Activated T-cell treated with anti-CD3 and anti-CD28 coated beads for 48 hours (primary cell): ENCODE measurements at places on chromosomes 6 and 20.

DNA sequence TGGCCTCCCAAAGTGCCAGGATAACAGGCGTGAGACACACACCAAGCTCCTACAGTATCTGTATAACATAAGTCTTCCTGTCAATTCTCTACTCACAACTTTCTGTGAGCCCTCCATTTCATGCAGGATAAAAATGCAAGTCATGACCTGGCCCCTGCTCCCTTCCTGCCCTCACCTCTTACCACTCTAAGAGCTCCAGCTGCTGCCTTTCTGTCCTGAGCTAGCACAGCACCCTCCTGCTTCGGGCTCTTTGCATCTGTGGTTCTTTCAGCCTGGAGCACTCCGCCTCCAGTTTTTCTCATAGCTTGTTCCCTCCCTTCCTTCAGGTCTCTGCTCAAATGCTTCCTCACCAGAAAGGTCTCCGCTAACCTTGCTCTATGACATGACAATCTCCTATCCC lies 23.7 kb upstream of the TRPC4AP start:
- no peak for DNase-seq

DNA sequence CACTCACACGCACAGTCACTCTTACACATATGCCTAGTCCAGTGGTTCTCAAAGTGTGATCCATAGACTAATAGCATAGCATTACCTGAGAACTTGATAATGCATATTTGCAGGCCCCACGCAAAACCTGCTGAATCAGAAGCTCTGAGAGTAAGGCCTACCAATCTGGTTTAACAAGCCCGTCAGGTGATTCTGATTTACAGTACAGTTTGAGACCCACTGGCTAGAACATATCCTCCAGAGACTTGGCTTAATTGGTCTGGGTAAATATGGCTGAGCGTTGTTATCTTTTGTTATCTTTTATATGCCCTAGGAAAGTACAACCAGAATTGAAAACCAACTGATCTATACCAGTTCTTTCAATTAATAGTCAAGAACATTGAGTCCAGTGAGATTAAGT lies 9.6 kb downstream of the TSPYL4 start:
- DNase-seq = no peak

DNA sequence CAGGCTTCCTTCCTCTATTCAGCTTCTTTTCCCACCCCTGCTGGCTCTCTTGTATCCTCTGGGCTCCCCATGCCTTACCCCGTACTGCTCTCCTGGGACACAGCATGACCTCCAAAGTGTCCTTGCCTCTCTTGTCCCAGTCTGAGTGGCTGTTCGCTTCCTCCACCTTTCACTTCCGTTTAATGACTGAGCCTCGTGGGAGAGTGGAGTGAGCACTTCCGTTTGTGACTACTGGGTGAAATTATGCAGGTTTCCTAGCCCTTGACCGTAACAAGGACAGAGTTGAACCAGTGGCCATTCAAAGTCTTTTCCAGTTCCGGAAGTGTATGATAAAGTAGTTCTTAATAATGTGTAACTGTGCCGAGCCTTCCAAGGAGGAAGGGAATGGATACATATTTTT lies 109.2 kb downstream of the ARID1B start:
- DNase-seq = no peak

GRCh38 chr6:29651413-29652197 lies 5.3 kb upstream of the MOG start:
- no peak for DNase-seq

GRCh38 chr6:73302339-73302738 lies 39.3 kb upstream of the KHDC1 start:
- DNase-seq = no peak

DNA sequence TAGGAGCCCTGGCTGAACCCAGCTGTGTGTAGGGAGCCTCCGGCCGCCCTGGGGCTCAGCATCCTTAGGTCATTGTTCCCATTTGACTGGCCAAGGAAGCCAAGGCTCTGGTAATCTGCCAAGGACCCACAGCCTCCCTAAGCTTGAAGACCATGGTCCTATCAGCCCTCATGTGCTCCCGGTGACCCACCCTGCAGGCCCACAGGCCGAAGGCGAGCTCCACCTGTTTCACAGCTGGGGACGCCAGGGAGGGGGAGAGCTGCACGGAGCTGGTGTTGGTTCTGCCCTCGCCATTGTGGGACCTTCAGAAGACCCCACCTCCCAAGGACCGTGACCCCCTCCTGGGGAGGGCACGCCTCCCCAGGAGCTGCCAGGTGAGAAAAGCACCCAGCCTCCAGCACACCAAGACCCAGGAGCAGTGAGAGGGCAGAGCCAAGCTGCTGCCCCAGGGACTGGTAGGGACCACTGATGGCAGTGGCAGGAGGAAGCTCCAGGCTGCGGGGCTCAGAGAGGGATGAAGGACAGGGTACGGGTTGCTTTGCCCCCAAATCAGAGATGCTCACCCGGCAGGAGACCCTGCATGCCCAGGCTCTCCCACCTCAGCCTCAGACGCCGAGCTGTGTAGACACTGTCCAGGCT lies 30.7 kb upstream of the MRGBP start:
- DNase-seq = no peak

DNA sequence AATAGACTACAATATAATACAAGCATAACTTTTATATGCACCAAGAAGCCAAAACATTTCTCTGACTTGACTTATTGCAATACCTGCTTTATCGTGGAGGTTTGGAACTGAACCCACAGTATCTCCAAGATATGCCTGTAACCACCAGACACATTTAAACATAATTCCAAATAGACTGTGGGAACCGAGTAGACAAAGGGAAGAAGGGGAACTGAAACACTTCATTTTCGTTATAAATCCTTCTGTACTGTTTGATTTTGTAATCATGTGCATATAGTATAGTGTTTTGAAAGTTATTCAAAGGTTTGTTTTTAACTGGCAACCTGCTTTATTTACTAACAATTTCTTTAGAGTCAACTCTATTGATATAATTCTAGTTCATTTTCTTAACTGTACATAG lies 154.9 kb upstream of the BEND6 start:
- DNase-seq = no peak

DNA sequence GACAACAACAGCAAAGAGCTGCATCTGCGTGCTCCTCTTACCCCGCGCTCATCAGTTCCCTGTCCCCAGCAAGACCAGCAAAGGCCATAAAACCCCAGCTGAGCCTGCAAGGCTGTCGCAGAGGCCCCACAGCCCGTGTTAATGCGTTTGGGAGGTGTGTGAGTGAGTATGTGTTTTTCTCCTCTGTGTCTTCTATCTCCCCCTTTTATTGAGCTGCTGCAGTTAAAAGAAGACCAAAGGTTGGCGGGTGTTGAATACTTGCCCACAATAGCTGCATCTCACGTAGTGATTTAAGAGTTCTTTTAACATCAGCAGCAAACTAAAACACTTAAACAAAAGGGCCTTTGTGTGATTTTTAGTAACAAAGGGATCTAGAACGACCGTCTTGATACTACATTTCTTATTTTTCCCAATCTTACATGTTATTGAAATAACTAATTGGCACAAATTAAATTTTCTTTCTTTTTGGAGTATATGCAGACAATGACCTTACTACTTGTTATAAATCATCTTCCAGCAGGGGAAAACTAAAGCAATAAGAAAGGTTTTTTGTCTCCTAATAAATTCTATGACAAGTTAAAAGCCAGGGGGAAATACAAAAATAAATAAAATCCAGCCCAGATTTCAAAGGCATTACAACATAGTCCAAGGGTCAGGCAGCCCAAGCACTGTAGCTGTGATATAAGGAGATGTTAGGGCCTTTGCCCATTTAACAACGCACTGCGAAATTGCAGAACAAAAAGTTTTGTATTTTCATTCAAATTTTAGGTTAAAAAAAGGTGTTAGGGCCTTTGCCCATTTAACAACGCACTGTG lies 27.2 kb upstream of the CNKSR3 start:
- no peak for DNase-seq

DNA sequence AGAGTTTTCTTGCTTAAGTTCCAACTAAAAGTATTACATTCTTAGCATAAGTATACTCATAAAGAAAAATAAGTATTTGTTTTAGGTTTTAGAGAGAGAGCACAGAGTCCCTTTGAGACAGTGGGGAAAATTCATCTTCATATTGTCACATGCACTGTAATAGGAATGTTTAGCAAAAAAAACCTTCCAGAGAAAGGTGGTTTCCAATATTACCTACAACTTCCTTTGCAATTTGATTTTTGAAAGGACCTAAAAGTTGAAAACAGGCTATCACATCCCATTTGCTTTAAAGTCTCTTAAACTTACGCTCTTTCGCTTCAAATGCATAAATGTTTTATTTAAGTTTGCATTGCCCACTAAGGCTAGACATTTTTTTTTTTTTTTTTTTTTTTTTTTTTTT lies 86.4 kb downstream of the OPRM1 start:
- DNase-seq = no peak

DNA sequence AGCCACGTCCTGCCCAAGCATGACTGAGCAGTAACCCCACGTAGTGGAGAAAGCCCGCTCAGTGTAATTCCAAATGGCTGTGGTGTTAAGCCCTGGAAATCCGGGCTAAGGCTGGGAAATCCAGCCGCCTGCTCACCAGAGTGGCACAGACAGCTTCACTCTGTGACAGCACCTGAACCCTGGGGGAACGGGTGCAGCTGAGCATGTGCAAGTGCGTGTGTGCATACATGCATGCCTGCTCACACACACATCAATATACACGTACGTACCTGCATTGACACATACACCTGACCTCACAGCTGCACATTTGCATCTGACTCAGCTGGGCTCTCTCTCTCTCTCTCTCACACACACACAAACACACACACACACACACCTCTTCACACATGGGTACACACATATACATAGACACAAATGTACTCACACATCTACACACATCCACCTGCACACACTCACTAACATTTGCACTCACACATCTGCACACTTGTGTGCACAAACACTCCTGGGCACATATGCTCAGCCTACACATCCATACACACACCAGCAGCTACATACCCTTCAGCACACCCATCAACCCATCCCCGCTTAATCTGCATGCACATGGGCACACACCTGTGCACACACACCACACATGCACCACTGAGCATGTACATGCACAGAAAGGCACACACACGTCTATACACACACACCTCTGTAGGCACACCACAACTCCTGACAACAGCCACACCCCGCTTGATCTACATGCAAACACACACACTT lies 114.1 kb downstream of the GRM4 start:
- no peak for DNase-seq

DNA sequence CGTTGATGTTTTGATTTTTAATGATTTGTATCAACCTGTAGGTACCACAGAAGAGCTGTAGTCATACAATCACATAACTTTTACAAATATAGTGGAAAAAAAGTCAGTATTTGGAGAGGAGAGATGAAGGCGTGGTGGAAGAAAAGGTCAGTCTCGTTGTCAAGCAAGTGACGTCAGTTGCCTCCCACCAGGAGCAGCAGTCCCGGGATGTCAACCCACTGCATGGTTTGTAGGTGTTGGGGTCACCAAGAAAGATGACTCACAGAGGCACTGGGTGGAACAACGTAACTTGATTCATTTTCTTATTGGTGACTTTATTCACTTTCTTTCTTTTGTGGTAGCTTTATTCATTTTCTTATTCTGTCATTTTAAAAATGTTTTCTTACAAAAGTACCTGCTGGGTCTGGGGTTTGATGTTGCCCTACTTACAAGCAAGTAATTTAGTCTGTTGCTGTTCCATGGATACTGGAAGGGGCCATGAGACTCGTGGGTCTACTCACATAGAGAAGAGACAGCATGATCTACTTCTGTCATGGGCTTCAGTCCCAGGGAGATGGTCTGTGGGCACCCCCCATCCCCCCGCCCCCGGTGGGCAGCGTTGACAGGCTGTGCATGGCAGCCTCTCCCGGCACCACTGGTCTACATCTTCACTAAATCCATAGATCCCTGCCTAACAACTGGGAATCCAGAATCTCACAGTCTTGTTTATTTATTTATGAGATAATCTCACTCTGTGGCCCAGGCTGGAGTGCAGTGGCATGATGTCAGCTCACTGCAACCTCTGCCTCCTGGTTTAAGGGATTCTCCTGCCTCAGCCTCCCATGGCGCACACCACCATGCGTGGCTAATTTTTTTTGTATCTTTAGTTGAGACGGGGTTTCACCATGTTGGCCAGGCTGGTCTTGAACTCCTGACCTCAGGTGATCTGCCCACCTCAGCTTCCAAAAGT lies 36.4 kb upstream of the SYNJ2 start:
- peak; percentile 41 for DNase-seq

- DNase-seq = no peak
These were observed 11.6 kb upstream of the F13A1 start for GRCh38 chr6:6331946-6332601.

- DNase-seq = no peak
These were observed 598.1 kb downstream of the PHF3 start for GRCh38 chr6:64233746-64234145.

DNA sequence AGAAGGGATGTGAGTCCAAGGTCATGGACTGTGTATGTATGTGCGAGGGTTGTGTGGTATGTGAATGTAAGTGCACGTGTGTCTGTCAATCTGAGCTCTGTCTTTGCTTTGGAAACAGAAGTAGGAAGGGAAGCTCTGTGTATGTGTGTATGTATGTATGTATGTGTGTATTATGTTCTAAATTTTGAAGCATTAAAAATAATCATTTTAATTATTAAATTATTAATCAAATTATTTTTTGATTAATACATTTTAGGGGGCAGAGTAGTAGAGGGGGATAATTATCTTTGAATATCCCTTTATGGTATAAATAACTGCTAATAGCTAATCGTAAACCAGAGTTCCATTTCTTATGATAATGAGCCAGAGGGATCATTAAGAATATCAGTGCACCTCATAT lies 42.8 kb downstream of the SH3BGRL2 start:
- no peak for DNase-seq

DNA sequence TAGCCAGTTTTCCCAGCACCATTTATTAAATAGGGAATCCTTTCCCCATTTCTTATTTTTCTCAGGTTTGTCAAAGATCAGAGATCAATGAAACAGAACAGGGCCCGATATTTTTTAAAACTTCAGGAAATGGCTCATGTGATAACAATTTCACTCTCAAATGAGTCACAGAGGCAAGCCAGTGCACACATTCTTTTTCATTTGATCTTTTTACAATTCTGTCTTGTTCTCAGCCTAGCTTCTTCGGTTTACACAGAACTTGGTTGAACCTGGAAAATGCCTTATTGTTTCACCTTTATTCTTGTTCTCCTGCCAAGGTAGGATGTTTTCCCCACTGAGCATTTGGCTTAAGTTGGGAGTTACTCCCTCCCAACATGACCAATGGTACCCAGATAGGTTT lies 258.9 kb downstream of the COL12A1 start:
- DNase-seq = no peak

DNA sequence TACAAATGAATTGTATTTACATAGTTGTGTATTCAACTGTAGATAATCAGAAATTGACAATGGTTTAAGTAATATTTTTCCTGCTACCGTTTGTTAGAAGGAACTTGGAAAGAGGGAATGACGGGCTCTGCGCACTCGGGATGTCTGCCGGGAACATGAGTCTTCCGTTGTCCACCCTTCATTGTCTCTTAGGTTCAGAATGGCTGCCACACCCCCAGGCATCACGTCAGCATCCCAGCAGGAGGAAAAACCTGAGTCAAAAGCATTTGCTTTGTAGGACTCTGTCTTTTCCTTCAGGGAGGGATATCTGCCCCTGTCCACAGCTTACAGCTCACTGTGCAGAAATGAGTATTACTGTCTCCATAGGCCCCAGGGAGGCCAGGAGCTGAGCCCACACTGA lies 331.2 kb downstream of the THBS2 start:
- no peak for DNase-seq

- DNase-seq = no peak
These were observed 36.2 kb upstream of the BAG2 start for GRCh38 chr6:57135885-57136284.
